ENCODE measurements at places on chromosomes 5 and 9. TPM values are rescaled to one million over a fixed set of nuclear protein-coding genes. Genes with fewer than 3 reads are reported as not detected.

DNA sequence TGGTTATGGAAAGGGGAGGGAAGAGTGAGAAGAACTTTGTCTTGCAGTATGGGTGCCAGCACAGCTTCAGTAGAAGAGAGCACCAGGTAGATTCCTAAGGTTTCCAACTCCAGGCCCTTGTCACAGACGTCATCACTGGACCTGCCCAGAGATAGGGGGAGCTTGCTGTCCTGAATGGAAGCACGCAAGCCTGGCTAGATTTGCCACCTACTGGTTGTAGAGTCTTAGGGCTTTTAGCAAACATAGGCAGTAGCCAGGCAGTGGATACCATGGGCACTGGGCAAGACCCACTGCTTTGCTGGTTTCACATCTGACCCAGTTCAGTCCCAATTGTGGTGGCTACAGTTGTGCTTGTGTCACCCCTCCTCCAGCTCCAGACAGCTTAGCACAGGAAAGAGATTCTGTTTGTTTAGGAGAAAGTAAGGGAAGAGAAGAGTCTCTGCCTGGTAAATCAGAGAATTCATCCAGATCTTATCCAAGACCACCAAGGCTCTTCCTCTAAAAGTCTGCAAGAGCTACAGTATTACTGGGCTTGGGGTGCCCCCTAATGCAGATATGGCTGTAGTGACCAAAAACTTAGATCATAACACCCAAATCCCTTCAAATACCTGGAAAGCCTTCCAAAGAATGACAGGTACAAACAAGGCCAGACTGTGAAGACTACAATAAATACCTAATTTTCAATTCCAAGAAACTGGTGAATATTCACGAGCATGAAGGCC is 158.9 kb downstream of the HINT1 start:
- no peak for DNase-seq

GRCh38 chr9:124349267-124349666 is 66.0 kb downstream of the PSMB7 start:
- no peak for DNase-seq

- DNase-seq = peak; percentile 29
Observed at GRCh38 chr5:86461169-86461956, 156.4 kb upstream of the COX7C start.

- DNase-seq = peak; percentile 22
Observed at GRCh38 chr5:173420108-173420507, 91.9 kb upstream of the STC2 start.

DNA sequence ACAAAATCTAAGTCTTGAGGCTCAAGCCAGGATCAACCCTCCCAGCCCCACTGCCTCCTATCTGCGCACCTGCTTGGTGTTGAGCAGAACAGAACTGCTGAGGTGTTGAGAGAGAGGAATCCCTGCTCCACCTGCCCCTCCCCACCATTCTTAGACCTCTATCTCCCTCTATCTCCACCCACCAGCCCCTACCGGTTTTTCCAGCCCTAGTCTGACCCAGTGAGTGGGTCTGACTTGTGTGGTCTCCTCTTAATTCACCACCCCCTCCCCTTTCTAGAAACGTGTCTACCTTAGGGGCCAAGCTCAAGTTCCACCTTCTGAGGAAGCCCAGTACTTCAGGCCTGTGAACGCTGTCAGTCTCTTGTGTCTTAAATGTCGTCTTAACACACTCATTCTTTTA is 93.7 kb downstream of the ARHGAP26 start:
- no peak for DNase-seq

DNA sequence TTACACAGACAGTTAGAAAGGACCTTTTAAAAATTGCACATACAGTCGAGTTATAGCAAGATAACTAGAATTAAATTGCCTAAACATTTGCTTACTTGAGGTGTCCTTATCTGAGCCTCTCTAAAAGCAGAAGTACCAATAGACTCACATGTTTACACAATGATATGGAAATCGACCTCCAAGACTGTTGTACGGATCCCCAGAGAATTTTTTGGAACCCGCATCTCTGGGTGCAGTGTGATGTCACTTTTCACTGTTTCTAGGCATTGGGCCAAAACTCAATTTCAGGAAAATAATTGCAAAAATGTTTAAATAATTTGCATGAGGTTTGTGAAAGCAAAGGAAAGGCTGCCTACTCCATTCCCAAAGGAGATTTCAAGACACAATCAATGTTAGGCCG is 63.1 kb upstream of the ATG10 start:
- no peak for DNase-seq

GRCh38 chr9:91812191-91812590 is 137.8 kb downstream of the ROR2 start:
- no peak for DNase-seq

GRCh38 chr5:39898731-39899130 is 474.0 kb upstream of the DAB2 start:
- DNase-seq = no peak

DNA sequence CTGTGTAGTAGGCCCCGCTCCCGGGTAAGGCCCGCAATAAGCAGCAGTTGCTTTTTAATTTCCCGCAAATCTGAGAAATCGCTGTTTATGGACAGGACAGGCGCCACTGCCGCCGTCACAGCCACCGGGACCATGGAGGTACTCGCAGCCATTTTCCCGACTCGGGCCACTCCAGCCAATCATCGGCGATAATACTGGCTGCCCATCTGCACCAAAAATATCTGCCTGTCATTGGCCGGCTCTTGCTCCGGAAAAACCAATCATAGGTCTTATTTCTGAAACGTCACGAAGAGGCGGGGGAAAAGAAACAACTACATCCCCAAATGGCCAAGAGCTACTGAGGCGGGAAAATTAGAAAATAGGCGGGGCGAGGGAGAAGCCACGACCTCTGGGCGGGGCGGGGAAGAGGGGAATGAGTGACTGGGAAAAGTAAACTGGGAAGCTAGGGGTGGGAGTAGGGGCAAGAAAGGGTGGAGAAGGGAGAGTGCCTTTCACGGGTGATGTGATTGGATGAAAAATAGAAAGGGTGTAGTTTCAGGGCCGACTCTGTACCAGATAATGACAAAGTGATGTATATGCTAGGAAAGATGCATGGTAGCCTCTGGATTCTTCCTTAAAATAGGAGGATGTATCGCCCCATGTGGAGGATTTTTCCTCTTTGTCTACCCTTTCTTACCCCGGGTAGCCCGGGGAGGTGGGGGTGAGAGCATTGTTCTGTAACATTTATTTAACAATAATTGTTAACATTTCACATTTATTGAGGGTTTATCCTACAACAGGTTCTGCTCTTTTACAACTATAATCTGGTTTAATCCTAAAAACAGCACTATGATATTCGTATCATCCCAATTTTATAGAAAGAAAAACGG is at the start of gene CDC23:
CDC23 (minus strand) TSS at position 163 of the 869 bp plus-strand sequence; CDS start at position 152, 11 bp downstream.
- DNase-seq = peak; percentile 99

DNA sequence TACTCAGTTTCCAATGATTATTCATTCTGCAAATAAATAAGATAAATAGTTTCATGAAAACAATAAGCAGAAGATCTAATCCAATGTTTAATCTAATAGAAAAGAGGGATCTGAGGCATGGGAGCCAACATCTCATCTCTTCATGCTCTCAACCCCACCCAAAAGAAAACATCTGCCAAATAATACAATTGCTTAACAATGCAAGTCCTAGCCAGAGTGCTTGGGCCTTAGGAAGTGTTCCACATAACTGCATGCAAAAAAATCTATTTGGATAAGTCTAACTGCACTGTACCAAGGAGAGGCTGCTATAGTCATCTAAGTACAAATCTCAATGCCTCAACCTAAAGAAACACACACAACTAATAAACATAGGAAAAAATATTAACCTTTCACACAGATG is 606.0 kb downstream of the CDH9 start:
- DNase-seq = no peak

- no peak for DNase-seq
Observed at GRCh38 chr9:91043811-91044175, 242.2 kb downstream of the SYK start.

- DNase-seq = no peak
Observed at GRCh38 chr5:150945947-150946346, 41.2 kb upstream of the ZNF300 start.

DNA sequence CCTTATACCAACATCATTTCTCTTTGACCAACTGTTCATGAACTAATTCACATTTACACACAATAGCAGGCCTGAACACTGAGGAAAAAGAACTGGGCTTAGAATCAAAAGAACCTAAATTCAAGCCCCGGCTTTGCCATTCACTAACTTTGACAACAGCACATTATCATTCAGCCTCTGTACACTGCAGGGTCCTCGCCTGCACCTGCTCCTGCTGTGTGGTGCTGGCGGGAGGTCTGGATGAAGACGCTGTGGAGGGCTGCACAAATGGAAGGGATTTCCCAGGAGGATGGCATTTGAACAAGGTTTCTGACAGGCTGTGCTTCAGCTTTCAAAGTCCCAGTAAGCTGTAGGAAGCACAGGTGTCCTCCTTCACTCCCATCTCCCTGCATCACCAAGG is 151.2 kb downstream of the ZDHHC21 start:
- no peak for DNase-seq

DNA sequence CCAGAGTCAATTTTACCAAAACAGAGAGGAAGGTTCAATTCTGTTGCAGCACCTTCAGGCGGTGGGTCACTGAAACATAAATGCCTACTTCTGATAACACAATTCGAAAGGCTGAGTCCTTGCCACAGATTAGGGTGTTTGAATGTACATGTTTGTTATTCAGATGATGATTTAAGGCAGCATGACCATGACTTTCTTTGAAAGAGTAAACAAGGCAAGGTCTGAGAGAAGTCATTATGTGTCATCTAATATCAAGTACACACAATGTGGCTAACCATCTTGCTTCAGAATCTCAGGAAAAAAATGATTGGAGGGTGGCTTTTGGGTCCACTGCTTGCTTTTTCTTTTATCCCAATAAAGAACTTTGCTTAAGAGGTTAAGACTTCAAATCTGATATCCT is 457.5 kb downstream of the TAF11L14 start:
- DNase-seq = no peak

DNA sequence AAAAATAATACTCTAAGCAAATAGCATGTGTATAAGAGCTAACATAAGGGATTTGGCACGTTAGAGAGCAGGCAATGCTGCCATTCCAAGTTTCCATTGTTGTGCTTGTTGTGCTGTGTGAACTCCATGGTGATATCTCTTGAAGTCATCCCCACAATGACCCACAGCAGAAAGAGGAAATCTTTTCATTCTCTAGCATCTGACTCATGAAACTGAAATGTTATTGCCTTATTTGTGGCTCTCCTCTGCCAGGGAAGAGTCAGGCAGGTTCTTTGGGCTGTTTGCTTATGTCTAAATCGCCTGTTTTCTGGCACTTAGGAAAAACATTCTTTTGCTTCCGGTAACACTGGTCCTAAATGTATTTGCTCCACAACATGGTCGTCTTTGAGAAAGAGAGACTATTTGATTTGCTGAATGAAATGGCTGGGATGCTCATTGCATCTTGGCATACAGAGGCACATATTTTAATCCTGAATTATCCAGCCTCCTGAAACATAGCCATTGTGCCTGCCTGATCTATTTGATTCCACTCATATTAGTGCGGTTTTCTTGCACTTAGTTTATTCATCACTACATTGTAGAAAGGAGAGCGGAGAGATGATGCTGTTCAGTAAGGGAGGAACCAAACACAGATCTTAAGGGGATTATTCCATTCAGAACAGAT is 188.8 kb downstream of the CSNK1G3 start:
- peak; percentile 26 for DNase-seq

- no peak for DNase-seq
Observed at GRCh38 chr5:7872517-7873130, 3.7 kb downstream of the MTRR start.

DNA sequence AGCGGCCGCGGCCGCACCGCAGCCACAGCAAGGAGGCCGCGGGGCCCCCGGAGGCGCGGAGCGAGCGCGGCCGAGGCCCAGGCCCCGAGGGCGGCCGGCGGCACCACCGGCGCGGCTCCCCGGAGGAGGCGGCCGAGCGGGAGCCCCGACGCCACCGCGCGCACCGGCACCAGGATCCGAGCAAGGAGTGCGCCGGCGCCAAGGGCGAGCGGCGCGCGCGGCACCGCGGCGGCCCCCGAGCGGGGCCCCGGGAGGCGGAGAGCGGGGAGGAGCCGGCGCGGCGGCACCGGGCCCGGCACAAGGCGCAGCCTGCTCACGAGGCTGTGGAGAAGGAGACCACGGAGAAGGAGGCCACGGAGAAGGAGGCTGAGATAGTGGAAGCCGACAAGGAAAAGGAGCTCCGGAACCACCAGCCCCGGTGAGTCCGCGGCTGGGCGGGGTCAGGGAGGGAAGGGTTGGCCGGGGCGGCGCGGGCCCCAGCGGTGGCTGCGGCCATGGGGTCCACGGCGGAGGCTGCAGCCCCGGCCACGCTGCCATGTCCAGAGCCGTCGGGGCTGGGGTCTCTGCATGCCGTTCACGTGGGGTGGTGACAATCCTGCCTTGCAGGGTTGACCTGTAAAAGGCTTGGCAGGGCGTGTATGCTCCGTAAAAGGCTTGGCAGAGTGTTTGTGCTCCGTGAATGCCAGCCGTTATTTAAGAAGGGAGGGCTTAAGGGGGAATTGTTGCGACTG is 146.0 kb downstream of the CACNA1B start:
- no peak for DNase-seq

GRCh38 chr5:173319646-173320045 is 8.6 kb downstream of the STC2 start:
- DNase-seq = no peak

GRCh38 chr5:9160747-9161146 is 385.1 kb downstream of the SEMA5A start:
- no peak for DNase-seq

DNA sequence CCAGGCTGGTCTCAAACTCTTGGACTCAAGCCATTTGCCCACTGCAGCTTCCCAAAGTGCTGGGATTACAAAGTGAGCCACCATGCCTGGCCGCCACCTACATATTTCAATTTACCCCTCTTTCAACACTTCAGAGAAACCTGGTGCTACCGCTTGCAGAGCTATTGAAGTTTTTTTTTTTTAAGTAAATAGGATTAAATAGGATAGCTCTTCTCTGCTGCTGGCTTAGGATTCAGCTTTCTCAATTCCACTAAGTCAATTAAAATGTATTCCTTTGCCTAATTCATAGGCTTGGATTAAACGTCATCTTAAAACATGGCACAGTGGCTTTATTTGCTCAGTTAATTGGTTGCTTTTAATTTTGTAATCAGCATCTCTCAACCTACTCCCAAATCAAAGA is 41.0 kb downstream of the KIAA1191 start:
- DNase-seq = no peak

GRCh38 chr5:59813761-59814536 is 79.6 kb downstream of the PDE4D start:
- DNase-seq = peak; percentile 42

- DNase-seq = no peak
Observed at GRCh38 chr9:22337261-22337660, 109.4 kb upstream of the DMRTA1 start.

GRCh38 chr9:37262410-37262809 is 142.0 kb downstream of the ZCCHC7 start:
- DNase-seq = no peak

GRCh38 chr5:53311681-53312080 is 168.7 kb upstream of the FST start:
- no peak for DNase-seq

GRCh38 chr5:121640298-121640697 is 211.4 kb upstream of the FTMT start:
- DNase-seq = no peak

- no peak for DNase-seq
Observed at GRCh38 chr5:168073311-168073710, 218.1 kb upstream of the WWC1 start.

GBA2 gene
- polyA plus RNA-seq = 127 TPM

OR1N2 gene
- not detected for polyA plus RNA-seq

FOXD4 gene
- polyA plus RNA-seq = 0.42 TPM

FAM221B gene
- polyA plus RNA-seq = 0.10 TPM

FIBCD1 gene
- polyA plus RNA-seq = 1.5 TPM

LPAR1 gene
- polyA plus RNA-seq = 22.4 TPM

ANKRD55 gene
- 0.18 TPM for polyA plus RNA-seq

SOWAHA gene
- polyA plus RNA-seq = 54.3 TPM

Measured in large intestine (tissue), 12 donors.